RKO (cell line): ENCODE measurements at places on chromosomes 11 and 22.

DNA sequence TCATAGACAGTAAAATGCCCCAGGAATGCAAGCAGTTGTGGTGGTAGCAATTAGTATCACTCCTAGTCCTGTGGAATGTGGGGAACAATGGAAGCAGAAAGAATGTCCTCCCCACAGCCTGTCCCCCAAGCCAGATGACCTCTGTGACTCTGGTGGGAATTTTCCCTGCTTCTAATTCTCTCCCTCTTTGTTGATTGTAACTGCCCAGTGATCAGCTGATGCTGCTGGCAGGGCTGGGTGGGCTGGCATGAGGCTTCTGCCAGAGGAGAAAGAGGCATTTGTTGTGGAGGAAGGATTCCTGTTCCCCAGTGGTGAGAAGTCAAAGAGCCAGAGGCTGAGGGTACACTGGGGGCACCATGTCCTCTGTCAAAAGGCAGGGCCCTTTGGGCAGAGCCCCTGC is 116.7 kb upstream of the NCAM1 start:
- DNase-seq = no peak

DNA sequence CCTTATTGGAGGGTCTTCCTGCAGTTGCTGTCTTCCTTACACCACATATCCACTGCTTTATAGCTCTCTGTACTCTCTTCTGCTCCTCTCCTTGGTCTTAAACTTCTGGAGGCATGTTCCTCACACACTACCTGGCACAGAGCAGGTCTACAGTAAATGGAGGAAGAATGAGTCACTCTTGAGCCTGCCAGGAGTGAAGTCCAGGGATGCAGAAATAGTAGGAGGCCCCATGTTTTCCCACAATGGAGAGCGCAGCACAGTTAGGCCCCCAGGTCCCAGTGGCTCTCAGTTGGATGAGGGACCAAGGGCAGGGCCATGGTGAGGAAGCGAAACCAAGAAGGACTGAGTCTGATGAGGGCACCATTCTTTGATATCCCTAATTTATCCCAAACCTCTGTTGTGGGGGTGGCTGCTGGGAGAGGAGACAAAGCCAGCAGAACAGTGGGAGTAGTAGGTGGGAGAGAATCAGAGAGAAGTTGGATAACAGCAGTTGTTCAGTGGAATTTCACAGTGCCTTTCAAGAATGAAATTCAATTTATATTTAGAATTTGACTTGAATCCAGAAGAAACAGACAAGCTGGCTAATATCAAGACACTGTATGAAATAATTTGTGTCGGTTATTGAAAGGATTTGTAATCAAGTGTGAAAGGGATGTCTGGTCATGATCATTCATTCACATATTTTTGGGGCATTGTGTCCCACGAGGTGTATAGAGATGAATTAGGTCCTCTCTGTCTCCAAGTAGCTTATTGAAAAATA is 187.8 kb downstream of the HIPK3 start:
- DNase-seq = no peak

GRCh38 chr22:17964643-17965042 is 59.7 kb downstream of the MICAL3 start:
- DNase-seq = no peak

DNA sequence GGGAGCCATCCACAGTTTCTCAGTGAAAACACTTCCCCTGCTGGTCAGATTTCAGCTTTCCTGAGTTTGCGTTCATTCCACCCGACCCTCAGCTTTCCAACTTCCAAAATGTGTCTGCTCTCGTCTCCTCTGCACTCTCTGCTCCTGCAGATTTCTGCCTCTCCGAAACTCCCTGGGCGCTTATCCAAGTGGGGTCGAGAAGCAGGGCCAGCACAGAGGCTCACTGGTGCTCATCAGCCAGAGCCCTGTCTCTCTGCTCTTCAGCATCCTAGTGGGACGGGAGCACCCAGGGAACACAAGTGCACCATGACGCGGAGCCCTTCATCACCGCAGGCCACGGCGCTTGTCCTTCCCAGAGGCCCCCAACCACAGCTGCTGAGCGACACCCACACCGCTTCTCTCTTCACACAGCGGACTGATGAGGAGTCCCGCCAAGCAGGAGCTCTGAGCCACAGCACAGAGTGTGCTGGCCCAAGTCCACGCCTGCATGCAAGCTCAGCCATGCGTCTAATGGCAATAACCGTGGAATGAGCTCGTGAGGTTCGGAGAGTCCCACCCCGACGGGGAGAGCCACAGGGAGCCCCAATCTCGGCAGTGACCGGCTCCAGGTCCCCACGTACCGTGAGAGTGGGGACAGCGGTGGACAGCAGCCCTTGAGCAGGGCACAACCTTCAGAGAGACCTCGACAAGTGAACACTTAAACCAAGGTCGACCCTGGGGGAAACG is 27.9 kb upstream of the MOB2 start:
- DNase-seq = no peak

- no peak for DNase-seq
These were observed 264 bp downstream of the CHEK1 start for GRCh38 chr11:125625225-125625629.

GRCh38 chr11:44333271-44334218 is 23.6 kb upstream of the ALX4 start:
- peak; percentile 50 for DNase-seq
